Caudate nucleus (tissue), 63 donors: ENCODE measurements at places on chromosomes 4 and X.

GRCh38 chrX:48492293-48492910 lies 16.4 kb upstream of the PORCN start:
- no peak for DNase-seq

GRCh38 chrX:47628982-47629381 lies 748 bp downstream of the CFP start:
- no peak for DNase-seq

GRCh38 chrX:115388879-115389278 lies 99.4 kb downstream of the LUZP4 start:
- DNase-seq = no peak

DNA sequence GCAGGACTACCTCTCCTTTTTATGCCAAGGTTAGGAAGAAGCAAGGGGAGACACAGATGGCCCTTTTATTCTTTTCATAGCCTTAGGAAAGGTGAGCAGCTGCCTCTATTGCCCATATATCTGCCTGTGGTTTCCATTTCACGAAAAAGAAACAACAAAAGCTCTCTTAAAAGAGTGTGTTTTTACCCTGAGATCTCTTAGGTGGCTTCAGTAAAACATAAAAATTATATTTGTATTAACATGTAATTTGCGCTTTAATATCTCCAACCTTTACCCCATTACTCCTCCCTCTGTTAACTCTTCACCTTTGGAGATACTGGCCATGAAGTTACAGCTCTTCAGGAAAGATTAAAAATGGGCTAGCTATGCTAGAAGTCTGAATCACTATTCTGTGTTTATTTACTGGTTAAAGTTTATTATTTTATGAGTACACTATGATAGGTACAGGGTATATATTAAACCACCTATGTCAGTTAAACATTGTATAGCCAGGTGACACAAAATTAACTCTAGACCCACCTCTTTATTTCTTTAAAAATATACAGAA lies 15.0 kb upstream of the SULT1B1 start:
- DNase-seq = no peak

GRCh38 chr4:24690436-24690835 lies 104.9 kb upstream of the SOD3 start:
- no peak for DNase-seq

GRCh38 chr4:78880874-78881492 lies 58.3 kb downstream of the PAQR3 start:
- DNase-seq = no peak

GRCh38 chr4:115865736-115866135 lies 752.3 kb upstream of the NDST4 start:
- DNase-seq = no peak

DNA sequence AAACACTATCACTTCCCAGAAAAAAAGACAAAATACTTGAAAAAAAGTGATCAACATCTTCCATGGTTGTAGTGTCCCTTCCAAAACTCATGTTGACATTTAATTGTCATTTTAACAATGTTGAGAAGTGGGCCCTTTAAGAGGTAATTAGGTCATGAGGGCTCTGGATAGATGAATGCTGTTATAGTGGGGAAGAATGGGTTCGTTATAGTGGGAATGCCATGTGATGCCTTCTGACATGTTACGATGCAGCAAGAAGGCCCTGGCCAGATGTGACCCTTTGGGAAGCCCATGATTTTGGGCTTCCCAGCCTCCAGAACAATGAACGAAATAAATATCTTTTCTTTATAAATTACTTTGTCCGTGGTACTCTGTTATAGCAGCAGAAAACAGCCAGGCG lies 4.0 kb upstream of the SLC10A6 start:
- DNase-seq = no peak

GRCh38 chr4:134567461-134567860 lies 365.9 kb upstream of the PABPC4L start:
- no peak for DNase-seq

DNA sequence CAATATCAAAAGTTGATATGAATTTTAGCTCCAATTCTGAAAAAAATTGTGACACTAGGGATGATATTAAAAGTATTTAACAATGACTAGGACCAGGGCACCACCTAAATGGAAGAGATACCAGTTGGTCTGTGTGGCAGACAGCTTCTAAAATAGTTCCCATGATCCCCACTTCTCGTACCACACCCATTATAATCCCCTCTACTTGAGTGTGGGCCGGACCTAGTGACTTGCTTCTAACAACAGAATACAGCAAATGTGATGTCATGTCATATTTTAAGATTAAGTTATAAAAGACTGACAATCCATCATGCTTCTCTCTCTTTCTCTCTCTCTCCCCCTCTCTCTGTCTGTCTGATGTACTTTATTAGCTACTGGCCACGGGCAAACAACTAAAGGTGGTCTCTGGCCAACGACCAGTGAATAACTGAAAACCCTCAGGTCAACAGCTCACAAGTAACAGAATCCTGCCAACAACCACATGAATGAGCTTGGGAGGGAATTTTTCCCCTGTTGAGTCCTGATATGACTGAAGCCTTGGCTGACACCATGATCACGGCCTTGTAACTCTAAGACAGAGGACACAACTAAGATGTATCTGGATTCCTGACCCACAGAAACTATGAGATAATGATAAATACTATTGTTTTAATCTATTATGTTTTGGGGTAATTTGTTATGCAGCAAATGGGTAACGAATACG lies 34.4 kb downstream of the FAM13A start:
- no peak for DNase-seq

GRCh38 chr4:156734965-156735895 lies 236.4 kb downstream of the PDGFC start:
- DNase-seq = no peak

- DNase-seq = no peak
Observed at GRCh38 chr4:1813915-1814314, 20.8 kb downstream of the FGFR3 start.

GRCh38 chrX:15675490-15675921 lies 10.9 kb upstream of the CLTRN start:
- DNase-seq = peak; percentile 60

DNA sequence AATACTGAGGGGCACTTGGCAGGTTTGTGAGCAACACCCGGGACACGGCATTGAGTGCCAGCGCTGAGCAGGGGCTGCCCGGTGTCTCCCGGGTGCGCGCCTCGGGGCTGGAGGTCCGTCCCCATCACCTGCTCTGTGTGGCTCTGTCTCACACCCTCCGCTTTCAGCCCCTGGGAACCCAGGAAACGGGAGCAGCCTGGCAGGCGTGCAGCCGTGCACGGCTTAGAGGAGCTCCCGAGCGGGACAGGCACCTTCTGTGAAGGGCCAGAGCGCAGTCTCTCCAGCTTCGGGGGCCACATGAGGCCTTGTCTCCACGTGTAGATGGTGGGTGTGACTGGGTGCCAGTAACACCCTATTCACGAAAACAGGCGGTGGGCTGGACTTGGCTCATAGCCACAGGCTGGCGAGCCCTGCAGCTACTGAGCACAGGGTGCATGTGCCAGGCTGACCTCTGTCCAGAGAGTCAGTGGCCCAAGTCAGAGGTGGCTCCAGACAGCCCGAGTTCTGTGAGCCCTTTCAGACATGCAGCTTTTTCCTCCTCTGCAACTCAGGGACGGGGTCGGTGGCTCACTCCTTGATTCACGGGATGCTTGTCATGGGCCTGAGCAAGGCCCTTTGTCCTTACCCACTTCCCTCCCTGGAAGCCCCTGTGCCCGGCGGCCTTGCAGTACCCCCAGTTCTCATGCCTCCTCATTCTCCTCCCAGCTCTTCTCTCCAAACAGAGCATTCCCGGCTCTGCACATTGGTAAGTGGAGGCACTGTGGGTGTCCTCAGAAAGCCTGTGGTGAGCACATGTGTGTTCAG lies 23.5 kb downstream of the UVSSA start:
- DNase-seq = no peak

DNA sequence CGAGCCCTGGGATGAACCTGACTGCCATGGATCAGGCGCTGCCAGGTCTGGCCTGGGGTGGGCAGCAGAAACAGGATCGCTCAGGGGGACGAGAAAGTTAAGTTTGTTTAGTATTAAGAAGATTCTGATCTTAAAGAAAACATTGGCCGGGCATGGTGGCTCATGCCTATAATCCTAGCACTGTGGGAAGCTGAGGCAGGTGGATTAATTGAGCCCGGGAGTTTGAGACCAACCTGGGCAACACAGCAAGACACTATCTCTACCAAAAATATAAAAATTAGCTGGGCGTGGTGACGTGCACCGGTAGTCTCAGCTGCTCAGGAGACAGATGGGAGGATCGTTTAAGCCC lies 696 bp upstream of the FLNA start:
- no peak for DNase-seq

DNA sequence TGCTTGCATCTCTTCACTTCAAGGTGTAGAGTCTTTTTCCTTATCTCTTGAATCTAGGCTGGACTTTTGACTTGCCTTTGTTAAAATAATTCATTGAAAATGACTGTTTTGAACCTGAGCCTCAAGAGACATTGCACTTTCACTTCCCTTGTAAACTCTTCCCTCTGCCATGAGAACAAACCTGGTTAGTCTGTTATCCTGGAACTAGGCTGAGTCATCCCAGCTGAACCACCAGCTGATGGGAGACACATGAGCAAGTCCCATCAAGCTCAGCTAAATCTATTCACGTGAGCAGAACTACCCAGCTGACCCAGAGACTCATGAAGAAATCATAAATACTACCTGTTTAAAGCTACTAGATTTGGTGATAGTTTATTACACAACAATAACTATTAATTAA lies 202.3 kb upstream of the CENPE start:
- no peak for DNase-seq

GRCh38 chr4:112196461-112196860 lies 35.1 kb upstream of the AP1AR start:
- DNase-seq = no peak

- no peak for DNase-seq
Observed at GRCh38 chr4:151866592-151866918, 105.7 kb upstream of the GATB start.
